ENCODE measurements at places on chromosomes 11 and 22.

DNA sequence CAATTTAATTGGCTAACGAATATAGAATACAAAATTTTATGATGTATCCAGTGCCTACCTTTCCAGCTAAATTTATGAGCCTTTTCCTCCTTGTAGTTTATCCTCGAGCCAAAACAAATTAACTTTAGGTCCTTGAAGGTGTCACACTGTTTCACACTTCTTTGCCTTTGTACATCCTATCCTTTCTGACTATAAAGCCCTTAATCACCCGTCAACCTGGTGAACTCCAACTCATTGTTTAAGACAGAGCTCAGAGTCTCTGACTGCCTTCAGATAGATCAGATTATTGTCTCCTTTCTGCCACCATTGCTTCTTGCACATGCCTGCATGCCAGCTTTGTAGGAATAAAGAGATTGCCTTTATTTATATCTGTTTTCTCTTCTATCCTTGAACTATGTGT, 58.8 kb downstream of the CNTN5 start:
- DNase-seq, result no peak

- DNase-seq, result no peak
Observed at GRCh38 chr11:110720431-110721275, 8.4 kb upstream of the ARHGAP20 start.

DNA sequence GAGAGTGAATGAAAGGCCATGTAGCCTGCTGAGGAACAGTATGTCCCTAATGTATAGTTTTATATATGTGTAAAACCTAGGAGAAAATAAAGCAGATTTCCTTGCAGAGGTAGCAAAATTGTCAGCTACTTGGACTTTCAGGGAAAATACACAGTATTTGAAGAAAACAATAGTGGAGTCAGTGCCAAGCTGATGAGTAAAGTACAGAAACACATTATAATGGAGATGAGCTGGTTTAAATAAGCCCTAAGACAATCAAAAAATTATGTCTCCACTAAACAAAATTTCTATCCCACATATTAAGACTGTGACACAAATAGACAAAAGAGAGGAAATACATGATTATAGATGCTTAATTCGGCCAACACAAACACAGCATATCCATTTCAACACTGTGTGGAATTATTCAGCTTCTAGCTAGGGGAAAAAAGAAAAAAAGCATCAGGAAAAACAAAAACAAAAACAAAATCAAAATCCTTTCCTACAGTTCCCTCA, 75.9 kb downstream of the MAML2 start:
- no peak for DNase-seq

DNA sequence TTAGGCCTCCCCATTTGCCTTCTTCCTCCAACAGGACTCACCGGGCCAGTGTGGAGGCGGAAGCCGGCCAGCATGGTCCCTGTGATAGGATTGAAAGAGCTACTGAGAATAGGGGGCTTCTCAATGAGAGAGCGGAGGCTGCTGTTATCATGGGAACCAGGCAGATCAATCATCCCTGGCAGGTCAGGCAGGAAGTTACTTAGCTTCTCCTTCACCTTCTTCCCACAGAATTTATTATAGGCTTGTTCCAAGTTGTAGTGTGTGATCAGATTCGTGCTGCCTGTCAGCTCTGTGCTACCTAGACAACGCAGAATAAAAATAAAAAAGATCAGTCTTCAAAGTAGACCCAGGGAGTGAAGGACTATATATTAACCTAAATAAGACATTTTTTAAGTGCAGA, 7.1 kb downstream of the MED19 start:
- no peak for DNase-seq

- no peak for DNase-seq
Observed at GRCh38 chr11:111299101-111300026, 1.0 kb downstream of the POU2AF3 start.

DNA sequence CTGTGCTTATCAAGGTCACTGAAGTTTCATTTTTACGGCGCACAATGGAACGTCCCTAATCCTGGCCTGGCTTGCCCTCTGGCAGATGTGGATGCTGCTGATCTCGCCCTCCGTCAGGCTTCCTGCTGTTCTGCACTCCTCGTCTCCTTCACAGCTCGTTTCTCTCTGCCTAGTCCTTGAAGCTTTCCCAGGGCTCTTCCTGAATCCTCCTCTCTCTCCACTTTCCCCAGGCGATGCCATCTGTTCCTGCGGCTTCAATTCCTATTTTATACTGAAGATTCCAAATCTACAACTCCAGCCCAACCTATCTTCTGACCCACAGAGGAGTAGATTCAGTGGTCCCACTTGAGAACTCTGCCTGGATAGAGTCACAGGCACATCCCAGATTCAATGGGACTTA, 14.2 kb downstream of the SLC22A8 start:
- no peak for DNase-seq

DNA sequence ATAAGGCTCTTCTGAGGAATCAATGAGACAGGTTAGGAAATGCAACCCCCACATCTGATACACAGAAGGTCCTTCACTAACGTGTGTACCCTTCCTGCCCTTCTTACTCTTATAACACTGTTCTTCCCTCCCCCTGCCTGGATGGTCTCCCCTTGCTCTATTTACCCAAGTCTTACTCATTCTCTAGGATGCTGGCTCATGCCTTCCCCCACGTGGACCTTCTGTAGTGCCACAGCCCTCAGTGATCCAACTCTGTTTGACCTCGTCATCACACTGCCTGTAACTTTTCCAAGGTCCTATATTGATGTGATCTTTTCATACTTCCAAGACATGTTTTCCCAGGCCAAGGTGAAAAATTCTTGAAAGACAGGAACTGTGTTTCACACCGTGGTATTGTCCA, 79.8 kb downstream of the C11orf58 start:
- DNase-seq, result no peak

GRCh38 chr11:7154881-7155361, 66.1 kb downstream of the RBMXL2 start:
- no peak for DNase-seq

- DNase-seq, result peak; percentile 87
Observed at GRCh38 chr11:128422576-128423370, 164.6 kb downstream of the ETS1 start.

DNA sequence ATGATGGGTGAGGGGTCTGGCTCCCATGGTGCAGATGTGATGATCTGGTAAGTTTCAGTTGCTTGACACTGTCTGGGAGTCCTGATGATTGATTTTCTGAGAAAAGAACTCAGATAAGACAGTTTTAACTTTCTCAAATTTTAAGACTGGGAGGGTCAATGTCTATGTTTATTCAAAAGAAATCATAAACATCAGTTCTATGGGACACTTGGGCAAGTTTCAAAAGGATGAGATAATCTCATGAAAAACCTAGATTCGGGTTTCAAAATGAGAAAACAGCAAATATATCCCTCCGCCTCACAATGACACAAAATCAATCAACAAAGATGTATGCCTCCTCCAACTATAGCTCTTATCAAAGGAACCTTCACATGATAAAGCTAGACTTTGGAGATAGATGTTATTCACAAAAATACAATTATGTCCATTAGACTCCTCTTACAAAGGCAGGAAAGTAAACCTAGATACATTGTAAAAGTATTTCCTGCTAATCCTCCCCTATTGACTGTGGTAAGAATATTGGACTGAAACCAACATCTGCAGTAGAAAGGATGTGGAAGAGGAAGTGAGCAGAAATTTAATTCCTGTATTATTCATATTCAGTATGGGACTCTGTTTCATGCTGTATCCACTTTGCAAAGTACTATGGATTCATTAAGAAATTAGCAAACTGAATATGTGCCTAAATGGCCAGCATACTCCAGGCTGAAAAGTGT, 21.6 kb downstream of the SVIP start:
- DNase-seq, result no peak

GRCh38 chr11:78560826-78561484, 13.7 kb downstream of the NARS2 start:
- DNase-seq, result no peak

- DNase-seq, result no peak
Observed at GRCh38 chr11:69297787-69298266, 3.9 kb downstream of the MYEOV start.

DNA sequence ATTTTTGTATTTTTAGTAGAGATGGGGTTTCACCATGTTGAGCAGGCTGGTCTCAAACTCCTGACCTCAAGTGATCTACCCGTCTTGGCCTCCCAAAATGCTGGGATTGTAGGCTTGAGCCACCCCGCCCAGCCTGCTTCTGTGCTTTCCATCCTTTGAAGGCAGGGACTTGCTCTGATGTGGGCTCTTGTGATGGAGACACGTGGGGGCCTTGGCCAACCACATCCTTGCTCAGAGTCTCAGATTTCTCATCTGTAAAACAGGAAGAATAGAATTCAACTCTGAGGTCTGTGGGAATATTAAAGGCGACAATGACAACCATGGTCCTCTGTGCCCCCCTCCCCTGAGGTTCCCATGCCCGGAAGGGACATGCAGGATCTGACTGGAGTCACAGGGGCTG, 3.8 kb upstream of the GGA1 start:
- peak; percentile 23 for DNase-seq

DNA sequence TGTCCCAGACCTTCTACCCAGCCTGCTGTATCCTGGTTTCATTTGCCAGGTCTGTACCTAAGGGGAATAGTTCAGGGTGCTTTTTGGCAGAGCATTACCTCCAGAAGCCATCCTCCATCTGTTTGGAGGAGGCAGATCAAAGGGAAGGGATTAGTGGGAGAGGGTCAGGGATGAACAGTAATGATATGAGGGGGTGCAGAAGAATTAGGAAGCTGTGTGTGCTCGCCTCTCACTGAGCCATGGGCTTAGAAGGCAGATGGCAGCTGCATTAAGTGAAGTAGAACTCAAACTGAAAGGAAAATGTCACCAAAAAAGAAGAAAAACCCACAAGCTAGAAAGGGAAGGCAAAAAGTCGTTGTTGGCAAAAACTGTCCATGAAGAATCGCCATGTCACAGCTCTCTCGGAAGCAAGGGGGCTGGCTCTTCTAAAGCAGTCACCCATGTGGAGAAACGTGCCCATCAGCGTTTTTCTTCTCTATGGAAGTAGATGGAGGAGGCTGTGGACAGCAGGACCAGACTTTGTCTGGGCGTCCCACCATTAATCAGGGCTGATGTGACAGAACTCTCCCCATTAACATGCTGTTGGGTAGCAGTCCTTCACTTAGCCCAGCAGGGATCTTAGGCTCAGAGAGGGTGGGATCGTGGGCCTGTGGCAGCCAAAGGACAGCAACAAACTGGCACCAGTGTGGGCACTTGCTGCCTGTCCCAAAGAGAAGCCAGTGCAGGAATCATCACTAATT, 46.8 kb downstream of the CEP164 start:
- DNase-seq, result no peak

DNA sequence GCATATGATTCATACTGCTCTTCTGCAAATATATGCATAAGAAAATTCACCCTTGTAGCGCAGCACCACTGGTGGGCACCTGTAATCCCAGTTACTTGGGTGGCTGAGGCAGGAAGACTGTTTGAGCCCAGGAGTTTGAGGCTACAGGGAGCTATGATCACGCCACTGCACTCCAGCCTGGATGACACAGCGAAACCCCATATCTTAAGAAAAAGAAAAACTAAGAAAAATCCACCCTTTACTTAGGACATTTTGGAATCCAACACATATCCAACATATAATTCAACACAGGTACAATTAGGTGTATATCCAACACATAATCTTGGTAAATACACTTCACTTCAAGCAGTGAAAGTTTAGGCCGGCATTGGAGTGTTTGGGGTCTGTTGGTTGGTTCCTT, 255.5 kb upstream of the PITPNB start:
- DNase-seq, result no peak

DNA sequence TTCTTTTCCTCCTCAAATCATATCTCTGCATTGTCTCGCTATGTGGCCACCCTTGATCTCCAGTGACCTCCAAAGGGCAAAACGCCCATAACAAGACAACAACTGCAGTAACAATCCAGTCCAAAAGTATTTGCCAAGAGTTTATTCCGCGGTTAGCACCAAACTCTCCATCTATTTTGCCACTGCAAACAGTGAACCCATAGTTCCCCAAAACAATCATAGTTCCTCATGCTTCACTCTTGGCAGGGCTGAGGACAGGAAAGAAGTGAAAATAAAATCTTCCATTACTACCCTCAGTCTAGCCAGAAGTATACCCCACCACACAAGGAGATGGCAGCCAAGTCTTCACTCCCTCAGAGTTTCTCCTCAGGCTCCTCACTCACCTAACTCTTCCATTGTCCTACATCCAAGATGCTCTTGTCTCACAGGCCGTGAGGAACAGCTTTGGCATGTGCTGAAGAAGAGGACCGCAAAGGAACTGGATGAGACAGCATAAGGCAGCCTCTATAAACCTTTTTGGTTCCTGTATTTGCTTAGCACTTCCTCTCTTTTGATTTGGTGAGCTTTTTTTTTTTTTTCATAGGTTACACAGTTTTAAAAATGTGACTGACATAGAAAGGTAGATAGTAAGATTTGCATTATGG, at the start of gene LPXN:
LPXN (minus strand) TSS at position 480 of the 644 bp plus-strand sequence; CDS start at position 396, 84 bp downstream.
- no peak for DNase-seq

DNA sequence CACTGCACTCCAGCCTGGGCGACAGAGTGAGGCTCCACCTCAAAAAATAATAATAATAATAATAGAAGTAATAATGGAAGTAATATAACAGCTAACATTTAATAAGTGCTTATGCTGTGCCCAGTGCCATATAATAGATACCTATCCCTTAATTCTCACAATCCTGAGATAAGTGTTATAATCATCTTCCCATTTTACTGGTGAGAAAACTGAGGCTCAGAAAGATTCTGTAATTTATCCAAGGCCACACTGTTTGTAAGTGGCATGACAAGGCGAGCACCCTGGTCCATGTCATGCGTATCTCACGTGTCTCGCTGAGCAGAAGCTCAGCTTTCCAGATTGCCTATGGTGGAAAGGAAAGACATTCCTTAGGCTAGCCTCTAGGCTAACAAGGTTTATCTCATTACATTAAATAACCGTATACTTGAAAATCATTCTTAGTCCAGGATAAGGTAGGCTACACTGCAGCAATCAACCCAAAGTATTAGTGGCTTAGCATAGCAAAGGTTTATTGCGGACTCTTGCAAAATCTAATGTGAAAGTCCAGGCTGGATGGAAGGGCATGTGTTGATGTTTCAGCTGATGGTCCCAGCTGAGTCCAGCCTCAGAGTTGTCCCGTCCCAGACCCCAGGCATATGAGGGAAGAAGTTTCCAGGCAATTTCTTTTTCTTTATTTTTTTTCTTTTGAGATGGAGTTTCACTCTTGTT, 15.0 kb upstream of the LDLRAD3 start:
- no peak for DNase-seq

DNA sequence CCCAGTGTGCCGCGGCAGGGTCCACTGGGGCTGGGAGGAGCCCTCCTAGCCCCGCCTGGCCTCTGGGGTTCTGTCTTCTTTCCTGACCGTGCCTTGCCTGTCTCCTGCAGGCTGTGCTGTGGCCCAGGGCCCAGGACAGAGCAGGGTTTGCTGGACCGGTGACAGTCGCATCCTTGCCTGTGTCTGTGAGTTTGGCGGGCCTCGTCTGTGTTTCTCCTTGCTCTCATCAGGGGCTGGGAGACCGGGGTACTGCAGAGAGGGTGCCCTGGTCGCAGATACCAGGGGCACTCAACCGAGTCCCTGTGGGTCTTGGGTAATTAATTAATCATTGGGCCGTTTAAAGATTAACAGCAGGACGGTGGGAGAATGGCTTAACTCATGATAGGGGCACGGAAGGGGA, 29.9 kb downstream of the RPL3 start:
- no peak for DNase-seq

All from stimulated activated CD4-positive, alpha-beta T cell treated with anti-CD3 and anti-CD28 coated beads, Interleukin-12 subunit alpha, Interleukin-12 subunit beta, amount 100 ng/mL, for 48 hours (primary cell).